IMR-90 (cell line): ENCODE measurements at places on chromosomes 1 and 21. TPM values are rescaled to one million over a fixed set of nuclear protein-coding genes. Genes with fewer than 3 reads are reported as not detected.

DNA sequence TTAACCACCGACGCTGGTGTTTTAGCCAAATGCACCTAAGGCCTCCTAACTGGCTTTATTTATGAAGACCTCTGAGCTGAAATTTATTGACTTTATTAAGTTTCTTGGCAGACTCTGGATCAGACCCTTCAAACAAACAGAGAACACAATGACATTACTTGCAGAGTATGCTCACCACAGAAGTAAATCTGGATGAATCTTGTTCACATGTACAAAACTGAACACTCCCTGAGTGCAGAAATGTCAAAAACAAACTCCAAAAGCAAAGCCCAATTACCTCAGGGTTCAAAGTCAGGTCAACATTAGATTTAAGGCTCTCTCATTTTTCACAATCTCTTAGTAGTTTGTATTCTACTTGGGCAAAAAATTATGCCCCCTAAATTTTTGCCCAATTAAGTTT lies 218.6 kb downstream of the SLC45A1 start:
- peaks cover 13% of the 10 kb centered on the region for H3K4me1 ChIP-seq
- peaks cover 4% of the 10 kb centered on the region; the same call in 1 of the 2 replicates for H3K36me3 ChIP-seq
- H3K27ac ChIP-seq = no peak overlapping the region
- H3K4me3 ChIP-seq = no peak overlapping the region
- peak; percentile 13 for DNase-seq

DNA sequence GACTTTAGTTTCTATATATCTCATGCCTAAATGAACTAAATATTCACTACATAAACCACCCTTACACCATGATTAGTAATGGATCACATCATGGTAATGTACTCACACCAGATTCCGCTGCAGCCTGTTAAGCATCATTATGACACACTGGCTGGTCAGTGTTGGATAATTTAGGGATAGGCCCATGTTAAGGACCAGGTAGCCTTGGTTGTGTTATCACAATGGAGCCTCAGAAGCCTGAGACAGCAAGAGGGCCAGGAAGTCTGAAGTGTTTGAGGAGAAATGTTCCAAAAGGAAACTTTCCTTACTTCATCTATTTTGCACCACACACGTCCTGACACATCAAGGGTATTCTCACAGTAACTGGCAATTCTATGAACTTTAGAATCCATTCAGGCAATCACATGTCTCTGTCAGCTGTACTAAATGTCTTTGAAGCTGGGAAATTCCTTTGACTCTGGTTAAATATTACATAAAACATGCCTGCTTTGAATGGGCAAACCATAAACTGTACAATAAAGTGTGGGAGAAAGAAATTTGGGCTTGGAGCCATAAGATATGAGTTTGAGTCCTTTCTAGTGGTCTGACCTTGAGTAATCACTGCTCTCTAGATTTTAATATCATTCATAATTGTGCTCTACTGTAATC lies 105.3 kb upstream of the DPT start:
- no peaks in the 10 kb centered on the region for H3K36me3 ChIP-seq
- H3K4me1 ChIP-seq = no peaks in the 10 kb centered on the region
- H3K27me3 ChIP-seq = no peaks in the 10 kb centered on the region
- DNase-seq = no peak
- no peak overlapping the region for H3K27ac ChIP-seq
- no peak overlapping the region for H3K4me3 ChIP-seq

DNA sequence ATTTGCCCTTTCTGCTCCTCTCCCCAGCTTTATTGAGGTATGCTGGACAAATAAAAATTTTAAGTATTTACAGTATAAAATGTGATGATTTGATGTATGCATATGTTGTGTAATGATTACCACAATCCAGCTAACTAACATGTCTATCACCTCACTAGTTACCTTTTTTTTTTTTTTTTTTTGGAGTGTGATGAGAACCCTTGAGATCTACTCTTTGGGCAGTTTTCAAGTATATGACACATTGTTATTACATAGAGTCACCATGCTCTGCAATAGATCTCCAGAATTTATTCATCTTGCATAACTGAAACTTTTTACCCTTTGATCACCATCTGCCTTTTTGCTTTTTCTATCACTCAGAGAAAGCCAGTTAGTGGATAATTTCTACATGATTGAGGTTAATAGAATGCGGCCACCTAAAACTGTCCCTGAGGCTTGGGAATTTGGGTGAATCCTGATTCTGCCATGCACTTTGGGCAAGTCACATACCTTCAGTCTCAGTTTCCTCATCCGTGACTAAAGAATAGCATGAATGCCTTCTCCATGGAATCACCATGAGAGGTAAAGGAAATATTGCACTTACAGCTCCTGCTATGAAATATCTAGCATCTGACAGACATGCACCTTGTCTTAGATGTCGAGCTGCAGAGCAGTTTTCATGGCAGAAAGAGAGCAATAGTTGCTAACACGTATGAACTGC lies 295.2 kb downstream of the DISC1 start:
- H3K36me3 ChIP-seq = no peaks in the 10 kb centered on the region
- peaks cover 10% of the 10 kb centered on the region for H3K4me1 ChIP-seq
- H3K27me3 ChIP-seq = no peaks in the 10 kb centered on the region
- H3K27ac ChIP-seq = no peak overlapping the region
- no peak overlapping the region for H3K4me3 ChIP-seq

GRCh38 chr1:171220081-171220420 lies 28.2 kb upstream of the FMO1 start:
- DNase-seq = peak; percentile 89
- no peaks in the 10 kb centered on the region for H3K27me3 ChIP-seq
- H3K4me3 ChIP-seq = no peak overlapping the region
- H3K27ac ChIP-seq = peak overlapping the region; percentile 97; the same call in 1 of the 2 replicates
- no peaks in the 10 kb centered on the region for H3K36me3 ChIP-seq

DNA sequence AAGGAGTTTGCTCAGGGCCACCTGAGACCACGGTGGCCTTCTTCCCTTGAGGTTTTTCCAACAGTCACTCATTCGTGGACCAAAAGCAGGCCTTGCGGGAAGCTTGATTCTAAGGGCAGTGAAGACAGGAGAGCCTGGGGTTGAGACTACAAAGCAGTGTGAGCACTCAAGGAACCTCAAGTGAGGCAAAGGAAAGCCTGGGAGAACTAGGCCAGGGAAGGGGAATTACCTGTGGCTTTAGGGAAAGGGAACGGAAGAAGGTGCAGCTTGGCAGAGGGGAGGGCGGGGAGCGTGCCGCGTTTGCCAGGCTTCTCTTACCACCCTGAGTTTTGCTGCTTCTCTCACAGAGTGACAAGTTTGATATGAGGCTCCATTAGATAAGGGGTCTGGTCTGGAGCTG lies 114.3 kb downstream of the DHRS3 start:
- H3K4me3 ChIP-seq = no peak overlapping the region
- peaks cover 14% of the 10 kb centered on the region; the same call in 1 of the 2 replicates for H3K36me3 ChIP-seq
- no peak for DNase-seq
- peaks cover 4% of the 10 kb centered on the region for H3K4me1 ChIP-seq
- H3K27ac ChIP-seq = no peak overlapping the region

- H3K36me3 ChIP-seq = no peaks in the 10 kb centered on the region
- H3K27me3 ChIP-seq = no peaks in the 10 kb centered on the region
- H3K4me1 ChIP-seq = no peaks in the 10 kb centered on the region; the same call in 1 of the 2 replicates
- H3K4me3 ChIP-seq = no peak overlapping the region
- no peak overlapping the region for H3K27ac ChIP-seq
Measured at GRCh38 chr1:83996191-83996590, 2.7 kb downstream of the TTLL7 start.

GRCh38 chr1:183675381-183675780 lies 22.3 kb upstream of the APOBEC4 start:
- no peaks in the 10 kb centered on the region for H3K27me3 ChIP-seq
- DNase-seq = no peak

DNA sequence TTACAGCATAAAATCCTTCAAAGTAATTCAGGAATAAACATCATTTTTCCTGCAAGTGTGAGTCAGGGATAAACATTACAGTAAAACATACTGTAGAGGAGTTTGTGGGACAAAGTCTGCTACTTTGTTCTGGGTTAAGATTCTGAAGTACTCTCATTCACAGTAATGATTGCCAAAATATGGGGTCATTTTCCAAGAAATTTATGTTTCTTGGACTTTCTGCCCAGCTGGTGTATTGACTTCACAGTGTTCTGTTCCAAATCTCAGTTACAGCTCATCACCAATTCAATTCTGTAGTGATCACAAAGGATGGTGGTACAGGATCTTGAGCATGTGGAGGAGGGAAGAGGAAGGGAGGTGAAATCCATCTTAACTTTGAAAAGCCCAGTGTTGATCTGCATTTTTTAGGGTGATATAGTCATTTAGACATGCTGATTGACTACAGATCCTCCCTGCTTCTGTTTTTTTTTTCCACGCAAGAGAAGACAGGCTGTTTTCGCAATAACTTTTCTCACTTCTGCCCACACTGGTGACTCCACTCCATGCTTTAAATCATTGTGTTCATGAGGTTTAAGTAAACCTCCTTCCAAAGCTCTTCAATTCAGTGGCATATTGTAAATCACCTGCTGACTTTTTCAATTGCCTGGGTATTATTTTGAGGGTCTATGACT lies 60.4 kb upstream of the C1orf53 start:
- DNase-seq = peak; percentile 60
- no peaks in the 10 kb centered on the region for H3K36me3 ChIP-seq
- no peak overlapping the region for H3K4me3 ChIP-seq
- H3K27me3 ChIP-seq = no peaks in the 10 kb centered on the region

DNA sequence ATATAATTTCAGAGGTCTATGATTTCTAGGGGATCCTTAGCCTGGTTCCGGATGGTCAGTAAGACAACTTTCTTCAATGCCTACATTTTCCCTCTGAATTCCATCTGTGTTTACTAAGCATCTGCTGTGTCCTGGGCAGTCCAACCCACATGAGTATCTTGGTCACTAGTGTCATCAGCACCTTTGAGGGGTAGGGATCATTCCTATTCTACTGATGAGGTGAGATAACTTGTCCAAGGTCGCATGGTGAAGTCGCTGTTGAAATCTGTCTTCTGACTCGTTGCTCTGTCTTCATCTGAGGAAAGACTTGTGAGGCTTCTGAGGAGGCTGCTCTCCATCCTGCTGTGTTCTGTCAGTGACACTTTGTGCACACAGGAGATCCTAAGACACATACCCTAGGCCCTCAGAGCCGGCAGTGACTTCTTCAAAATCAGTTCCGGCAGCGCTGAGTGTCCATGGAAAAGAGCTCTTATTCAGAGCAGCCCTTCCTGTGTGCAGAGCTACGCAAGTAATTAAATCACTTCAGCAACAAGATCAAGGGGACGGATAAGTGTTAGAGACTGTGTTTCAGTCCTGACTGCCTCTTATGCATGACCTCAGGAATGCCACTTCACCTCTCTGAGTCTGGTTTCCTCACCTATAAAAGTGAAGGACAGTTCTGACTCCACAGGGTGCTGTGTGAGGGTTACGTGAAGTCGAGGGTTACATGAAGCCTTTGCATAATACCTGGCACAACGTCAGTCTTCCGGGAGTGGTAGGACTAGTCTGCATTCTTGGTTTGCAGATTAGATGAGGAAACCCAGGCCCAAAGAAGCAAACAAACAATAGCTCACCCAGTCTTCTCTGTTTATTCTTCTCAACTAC lies 28.4 kb downstream of the AK2 start:
- DNase-seq = no peak
- H3K27ac ChIP-seq = no peak overlapping the region
- no peaks in the 10 kb centered on the region for H3K27me3 ChIP-seq
- peaks cover 30% of the 10 kb centered on the region for H3K36me3 ChIP-seq

DNA sequence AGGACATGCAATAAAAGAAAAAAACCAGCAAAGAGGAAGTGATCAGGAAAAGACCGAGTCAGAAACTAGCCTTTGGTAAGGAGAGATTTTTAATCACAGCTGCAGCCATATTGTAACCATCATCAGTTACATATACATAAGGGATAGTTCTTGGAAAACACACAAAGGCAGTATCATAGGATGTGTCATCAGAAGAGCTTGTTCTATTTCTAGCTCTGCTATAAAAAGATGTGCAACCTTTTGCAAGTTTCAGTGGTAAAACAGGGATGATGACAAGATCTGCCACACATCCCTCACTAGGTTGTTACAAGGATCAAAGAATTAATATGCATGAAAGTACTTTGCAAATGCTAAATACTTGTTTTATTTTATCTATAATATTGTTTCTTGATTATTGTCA lies 342.0 kb downstream of the VAV3 start:
- H3K27me3 ChIP-seq = no peaks in the 10 kb centered on the region
- no peak overlapping the region for H3K27ac ChIP-seq
- no peak overlapping the region for H3K4me3 ChIP-seq
- no peaks in the 10 kb centered on the region for H3K4me1 ChIP-seq

GRCh38 chr1:59146651-59147358 lies 150.1 kb upstream of the FGGY start:
- peak; percentile 28 for DNase-seq
- no peaks in the 10 kb centered on the region for H3K27me3 ChIP-seq
- peaks cover 18% of the 10 kb centered on the region for H3K4me1 ChIP-seq
- peak overlapping the region; percentile 76 for H3K27ac ChIP-seq
- peak overlapping the region; percentile 27 for H3K4me3 ChIP-seq
- no peaks in the 10 kb centered on the region for H3K36me3 ChIP-seq

GRCh38 chr1:200483491-200484143 lies 73.8 kb upstream of the ZNF281 start:
- no peaks in the 10 kb centered on the region for H3K27me3 ChIP-seq
- peak overlapping the region; percentile 31 for H3K27ac ChIP-seq

DNA sequence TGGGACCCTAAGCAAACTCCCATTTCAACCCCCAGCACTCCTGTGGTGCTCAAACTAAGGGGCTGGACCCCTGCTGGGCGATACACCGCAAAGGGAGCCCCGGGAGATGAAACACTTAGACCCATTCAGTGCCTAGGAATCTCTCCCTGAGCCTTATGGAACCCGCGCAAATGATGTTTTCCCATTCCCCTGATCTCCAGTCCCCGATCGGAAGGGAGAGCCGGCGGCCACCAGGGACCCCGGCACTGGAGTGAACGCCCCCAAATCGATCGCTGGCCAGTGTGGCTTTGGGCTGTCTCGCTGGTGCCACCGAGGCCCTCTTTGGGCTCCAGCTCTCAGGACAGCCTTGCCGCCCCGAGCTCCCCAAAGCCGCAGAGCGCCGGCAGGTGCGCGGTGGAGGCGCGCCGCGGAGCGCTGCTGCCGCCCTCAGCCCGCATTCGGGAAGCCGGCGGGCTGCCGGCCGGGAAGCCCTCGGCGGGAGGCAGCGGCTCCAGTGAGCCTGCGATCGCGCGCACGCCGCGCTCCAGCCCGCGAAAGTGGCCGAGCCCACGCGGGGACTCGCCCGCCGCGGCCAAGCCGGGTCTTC lies 1.1 kb downstream of the PLXNA2 start:
- peaks cover 7% of the 10 kb centered on the region for H3K4me1 ChIP-seq
- no peaks in the 10 kb centered on the region for H3K36me3 ChIP-seq
- peak overlapping the region; percentile 57 for H3K4me3 ChIP-seq

DNA sequence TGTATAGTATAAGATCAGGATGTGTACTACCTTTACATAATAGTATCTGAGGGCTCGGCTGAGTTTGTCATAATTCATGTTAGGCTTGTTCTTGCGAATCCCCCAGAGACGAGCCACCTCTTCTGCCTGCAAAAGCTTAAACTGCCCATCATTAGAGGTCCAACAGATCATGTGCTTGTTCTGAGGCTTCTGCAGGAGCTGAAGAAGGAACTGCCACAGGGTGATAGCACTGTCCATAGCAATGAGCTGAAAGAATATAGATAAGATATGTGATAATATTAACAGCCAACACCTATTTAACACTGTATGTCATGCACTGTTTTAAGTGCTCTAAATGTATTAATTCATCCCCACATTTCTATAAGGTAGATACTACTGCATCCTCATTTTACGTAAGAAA lies 8.2 kb downstream of the ELK4 start:
- H3K27me3 ChIP-seq = no peaks in the 10 kb centered on the region
- peaks cover 2% of the 10 kb centered on the region for H3K4me1 ChIP-seq
- no peak for DNase-seq

Gene C8B
- polyA plus RNA-seq = not detected in 2 replicates

Gene UBASH3A
- not detected in 2 replicates for polyA plus RNA-seq

Gene TSACC
- 0.75 and 0.79 TPM in 2 replicates for polyA plus RNA-seq

Gene TEKT2
- polyA plus RNA-seq = 0.14 TPM in 1 of 2 replicates, not detected in the other

Gene NHLH1
- 0.14 and 0.26 TPM in 2 replicates for polyA plus RNA-seq

Gene ARHGEF16
- polyA plus RNA-seq = 0.19 and 0.39 TPM in 2 replicates
